ENCODE measurements at places on chromosomes 4 and X. TPM values are rescaled to one million over a fixed set of nuclear protein-coding genes. Genes with fewer than 3 reads are reported as not detected.

Gene EVC2
- 0.32 TPM for total RNA-seq

Gene HSFX2
- not detected for total RNA-seq

Gene IL13RA1
- 0.57 TPM for total RNA-seq

Gene ATP5ME
- 217 TPM for total RNA-seq

Gene REELD1
- total RNA-seq, result not detected

Gene CITED1
- total RNA-seq, result 0.78 TPM

Gene FGF13
- not detected for total RNA-seq

Gene TRAM1L1
- not detected for total RNA-seq

Gene SSX1
- not detected for total RNA-seq

Gene TRIM75
- not detected for total RNA-seq

Gene CSN1S1
- not detected for total RNA-seq

Gene IL1RAPL2
- not detected for total RNA-seq

Gene ZNF185
- 0.54 TPM for total RNA-seq

Gene ANXA5
- total RNA-seq, result 131 TPM

Gene TEX13C
- not detected for total RNA-seq
